ENCODE measurements at places on chromosomes 13 and 19.

- DNase-seq = no peak
These were observed 91.9 kb upstream of the MBNL2 start for GRCh38 chr13:97130190-97130589.

- DNase-seq = no peak
These were observed 527.5 kb downstream of the RFC3 start for GRCh38 chr13:34345258-34345965.

DNA sequence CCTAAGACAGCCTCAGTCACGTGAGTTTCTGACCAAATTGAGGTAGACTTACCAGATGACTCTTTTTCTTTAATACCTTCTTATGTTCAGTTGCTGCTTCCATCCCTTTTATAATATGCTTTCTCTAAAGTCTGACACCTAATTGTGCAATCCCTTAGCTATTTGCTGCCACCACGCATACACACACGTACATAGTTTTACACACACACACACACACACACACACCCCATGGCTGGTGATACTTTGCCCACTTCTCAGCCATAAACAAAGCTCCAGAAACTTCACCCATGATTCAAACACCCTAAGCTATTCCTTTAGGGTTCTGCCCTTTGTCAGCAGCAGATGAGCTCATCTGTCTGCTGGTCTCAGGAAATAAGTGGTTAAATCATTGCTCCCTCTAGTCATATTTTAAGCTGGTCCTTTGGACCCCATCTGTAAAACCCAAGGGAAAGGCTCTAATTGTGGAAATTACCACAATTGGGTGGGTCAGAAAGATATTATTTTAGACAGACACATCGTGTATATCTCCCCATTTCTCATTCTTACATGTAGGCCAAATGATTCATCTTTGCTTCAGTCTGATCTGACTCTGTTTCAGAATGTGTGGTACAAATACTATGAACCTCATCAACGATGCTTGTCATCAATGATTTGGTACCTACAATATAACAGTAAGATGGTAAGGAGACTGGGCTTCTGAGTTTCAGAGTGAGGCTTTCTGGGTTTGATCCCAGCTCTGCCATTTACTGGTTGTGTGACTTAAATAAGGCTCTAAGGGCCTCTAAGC lies 69.2 kb downstream of the NALCN start:
- no peak for DNase-seq

DNA sequence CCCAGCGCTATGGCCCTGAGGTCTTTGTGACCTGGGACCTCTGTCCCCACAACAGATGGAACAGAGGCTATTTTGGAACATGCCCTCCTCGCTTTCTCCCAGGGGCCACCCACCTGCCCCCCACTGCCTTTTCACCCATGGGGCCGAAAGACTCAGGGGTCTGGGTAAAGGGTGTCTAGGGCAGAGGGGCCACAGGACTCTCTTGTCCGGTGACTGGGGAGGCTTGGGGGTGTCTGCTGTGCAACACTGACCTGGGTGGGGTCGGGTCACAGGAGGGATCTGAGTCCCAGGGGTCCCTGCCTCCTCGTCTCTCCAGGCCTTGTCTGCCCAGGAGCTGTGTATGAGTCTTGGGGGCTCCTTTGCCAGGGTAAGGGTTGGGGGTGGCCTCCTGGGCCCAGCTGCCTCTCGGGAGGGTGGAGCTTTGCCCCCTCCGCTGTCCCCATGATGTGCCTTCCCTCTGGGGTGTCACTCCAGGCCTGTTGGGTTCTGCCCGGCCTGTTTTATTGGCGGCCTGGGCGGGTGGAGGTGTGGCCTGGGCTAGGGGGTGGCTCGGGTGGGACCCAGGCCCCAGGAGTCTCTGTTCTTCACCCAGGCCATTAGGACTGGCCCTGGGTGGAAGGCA lies 2.1 kb downstream of the ARID3A start:
- no peak for DNase-seq

DNA sequence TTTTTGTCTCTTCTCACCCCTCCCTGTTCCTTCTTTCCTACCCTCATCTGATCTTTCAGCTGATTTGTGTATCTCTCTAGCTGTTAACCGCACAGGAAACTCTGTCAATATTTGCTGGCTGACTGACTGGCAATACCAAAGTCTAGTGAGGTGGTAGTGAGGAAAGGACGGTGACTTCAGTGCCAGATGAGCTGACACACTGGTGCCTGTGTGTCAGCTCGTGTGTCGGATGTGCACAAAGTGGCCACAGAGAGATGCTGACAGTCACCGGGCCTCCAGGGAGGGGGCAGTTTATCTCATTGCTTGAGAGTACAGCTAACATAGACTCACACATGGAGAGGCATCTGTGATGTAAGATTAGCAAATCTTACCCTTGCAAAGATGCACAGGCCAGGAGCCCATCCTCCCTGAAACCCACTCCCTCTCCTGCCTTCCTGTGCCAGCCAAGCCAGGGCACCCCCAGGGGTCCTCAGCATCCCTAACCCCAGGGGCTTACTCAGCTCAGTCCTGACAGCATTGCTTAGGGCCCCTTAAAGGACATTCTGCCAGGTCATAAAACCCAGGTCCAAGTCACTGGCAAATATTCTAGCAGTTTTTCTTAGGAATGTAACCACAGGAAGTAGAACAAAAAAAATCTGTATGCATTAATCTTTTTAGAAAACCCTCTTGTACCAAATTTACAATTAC lies 80.2 kb downstream of the SHISA2 start:
- DNase-seq = no peak

GRCh38 chr13:45941261-45941660 lies 89.7 kb upstream of the SIAH3 start:
- no peak for DNase-seq

GRCh38 chr13:22703601-22704209 lies 477.1 kb upstream of the SGCG start:
- DNase-seq = no peak

GRCh38 chr19:30336290-30336689 lies 35.9 kb upstream of the ZNF536 start:
- no peak for DNase-seq

GRCh38 chr19:44749994-44750393 lies 1.5 kb downstream of the BCL3 start:
- no peak for DNase-seq

DNA sequence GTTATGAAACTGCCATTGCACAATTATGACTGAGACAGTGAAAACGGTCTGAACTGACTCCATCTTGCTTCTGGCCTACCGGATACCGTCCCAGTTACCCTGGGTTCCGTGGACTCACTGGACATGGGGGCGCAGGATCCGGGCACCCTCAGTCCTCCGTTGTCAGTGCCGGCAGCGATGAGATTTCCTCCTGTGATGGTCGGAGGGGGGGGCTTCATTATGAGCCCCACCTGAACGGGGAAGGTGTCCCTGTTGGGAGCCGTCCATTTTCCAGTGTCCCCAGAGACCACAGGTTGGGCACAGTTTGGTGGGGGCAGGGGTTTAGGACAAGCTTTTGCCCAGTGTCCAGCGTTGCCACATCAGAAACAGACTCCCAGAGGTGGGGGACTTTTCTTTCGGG lies 23.4 kb downstream of the TMEM255B start:
- DNase-seq = no peak

DNA sequence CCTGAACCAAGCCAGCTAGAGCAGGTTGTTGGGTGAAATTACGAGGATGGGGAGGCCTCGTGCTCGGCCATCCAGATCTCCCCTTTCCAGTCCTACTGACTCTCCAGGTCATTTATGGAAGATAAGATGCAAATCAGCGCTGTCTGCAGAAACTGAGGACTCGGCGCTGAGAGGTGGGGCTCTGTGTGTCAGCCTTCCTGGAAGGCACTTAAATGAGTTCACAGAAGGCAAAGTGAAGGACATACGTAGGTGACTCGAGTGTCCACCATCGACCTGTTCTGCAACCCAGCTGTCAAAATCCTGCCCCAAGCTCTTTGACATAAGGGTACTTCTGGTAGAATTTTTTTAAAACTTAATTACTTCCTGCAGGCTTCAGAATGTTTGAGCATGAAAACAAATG lies 86.4 kb downstream of the RAB20 start:
- no peak for DNase-seq

DNA sequence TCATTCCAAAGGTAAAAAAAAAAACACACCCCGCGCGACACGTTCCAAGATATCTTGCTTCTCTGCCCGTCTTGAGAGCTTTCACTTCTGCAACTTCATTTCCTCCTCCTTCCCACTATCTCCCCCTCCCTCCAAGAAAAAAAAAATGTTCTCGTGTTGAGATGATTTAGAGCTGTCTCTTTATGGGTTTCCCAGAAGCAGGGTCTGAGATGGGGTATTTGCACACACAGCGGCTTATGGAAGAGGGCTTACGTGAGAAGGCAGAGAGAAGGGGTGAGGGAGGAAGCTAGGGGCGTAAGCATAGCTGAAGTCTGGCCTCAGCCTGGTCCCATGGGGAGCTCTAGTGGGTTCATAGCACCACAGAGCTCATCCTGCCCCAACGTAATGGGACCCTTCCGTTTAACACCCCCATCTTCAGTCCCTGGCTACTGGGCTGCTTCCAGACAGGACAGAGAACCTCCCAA lies 31.3 kb upstream of the USE1 start:
- no peak for DNase-seq

DNA sequence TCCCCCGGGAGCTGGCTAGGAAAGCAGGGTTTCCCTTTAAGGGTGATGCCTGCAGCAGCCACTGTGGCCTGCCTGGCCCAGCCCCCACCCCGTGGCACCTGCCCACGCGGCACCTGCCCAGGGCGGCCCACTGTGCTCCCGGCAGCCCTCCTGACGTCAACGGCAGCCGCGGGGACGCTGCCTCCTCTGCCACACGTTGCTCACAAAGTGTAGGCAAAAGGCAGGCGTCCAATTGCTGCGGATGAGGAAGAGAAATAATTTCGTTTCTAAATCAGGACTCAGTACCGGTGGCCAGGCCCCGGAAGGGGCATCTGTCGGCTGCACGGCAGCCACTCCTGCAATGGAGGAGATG lies 122.3 kb downstream of the URI1 start:
- DNase-seq = no peak

GRCh38 chr13:74171641-74172040 lies 37.4 kb upstream of the KLF12 start:
- no peak for DNase-seq

- peak; percentile 74 for DNase-seq
These were observed at the start of gene CAMSAP3 for GRCh38 chr19:7595466-7596133. CAMSAP3 (plus strand) TSS chr19:7595863; CDS start chr19:7596003, 140 bp downstream.

- DNase-seq = no peak
These were observed 64.5 kb downstream of the ABCC4 start for GRCh38 chr13:95236774-95237173.

GRCh38 chr13:27621116-27621365 lies 651 bp upstream of the POLR1D start:
- DNase-seq = no peak

DNA sequence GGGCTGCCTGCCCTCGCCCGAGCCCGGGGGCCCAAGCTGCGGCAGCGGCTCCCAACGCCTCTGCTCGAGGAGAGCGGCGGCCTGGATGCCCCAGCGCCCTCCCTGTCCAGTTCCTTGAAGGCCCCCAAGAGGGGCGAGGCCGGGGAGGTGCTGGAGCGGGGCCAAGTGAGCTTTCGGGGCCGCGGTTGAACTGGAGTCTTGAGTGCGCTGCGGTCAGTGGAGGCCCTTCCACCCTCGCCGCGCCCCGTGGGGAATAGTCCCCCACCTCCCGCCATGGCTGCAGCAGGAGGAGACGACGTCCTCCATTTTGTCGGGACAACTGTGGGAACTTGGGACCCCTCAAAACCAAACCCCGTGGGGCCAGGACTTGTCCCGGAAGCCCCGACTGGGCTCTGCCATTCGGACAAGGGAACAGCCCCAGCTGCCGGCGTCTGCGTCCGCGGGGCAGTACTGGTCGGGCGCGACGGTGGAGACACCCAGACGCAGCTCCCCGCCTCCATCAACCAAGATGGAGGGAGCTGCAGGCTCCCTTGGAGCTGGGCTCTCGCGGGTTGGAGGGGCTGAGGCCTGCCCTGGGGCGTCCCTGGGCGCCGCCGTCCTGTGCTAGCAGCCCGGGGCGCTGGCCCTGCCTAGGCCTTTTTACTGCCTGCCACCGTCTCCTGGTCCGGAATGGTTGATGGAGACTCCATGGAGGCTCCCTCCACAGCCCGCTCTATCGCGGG lies 736 bp upstream of the ZMYM5 start:
- DNase-seq = peak; percentile 48

- no peak for DNase-seq
These were observed 50.0 kb upstream of the GPR183 start for GRCh38 chr13:99357131-99357596.

- no peak for DNase-seq
These were observed 16.3 kb downstream of the PBX4 start for GRCh38 chr19:19602136-19602712.

- DNase-seq = no peak
These were observed 10.4 kb downstream of the OLFM4 start for GRCh38 chr13:53038993-53039392.

DNA sequence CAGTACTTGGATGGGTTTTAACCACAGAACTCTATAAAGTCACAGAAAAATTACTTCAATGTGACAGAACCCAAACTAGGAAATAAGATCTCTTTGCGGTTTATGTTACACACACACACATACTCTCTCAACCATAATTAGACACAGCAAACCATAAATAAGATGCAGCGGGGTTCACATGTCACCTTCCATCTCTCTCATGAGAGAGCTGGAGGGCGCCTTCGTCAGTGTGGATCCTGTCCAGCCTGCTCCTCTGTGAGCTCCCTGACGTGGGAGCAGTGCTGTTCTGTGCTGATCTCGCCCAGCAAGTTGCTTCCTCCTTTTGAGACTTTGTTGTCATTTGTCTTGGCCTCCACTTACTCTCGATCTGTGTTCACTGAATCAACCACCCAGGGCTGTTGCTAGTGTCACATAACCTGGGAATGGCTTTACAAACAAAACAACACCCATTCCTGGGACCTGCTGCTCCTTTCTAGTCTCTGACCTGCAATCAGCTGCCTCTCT lies 204.9 kb upstream of the KL start:
- DNase-seq = no peak

GRCh38 chr19:55603115-55603514 lies 2.3 kb upstream of the ZNF865 start:
- DNase-seq = no peak

GRCh38 chr19:31610018-31610417 lies 260.8 kb upstream of the TSHZ3 start:
- DNase-seq = no peak

GRCh38 chr19:48403606-48404005 lies 10.1 kb downstream of the GRIN2D start:
- DNase-seq = no peak

GRCh38 chr13:26616126-26616525 lies 58.6 kb downstream of the WASF3 start:
- DNase-seq = no peak

- DNase-seq = peak; percentile 27
These were observed 4.7 kb upstream of the IRS2 start for GRCh38 chr13:109790942-109791605.

GRCh38 chr13:35489050-35489449 lies 12.6 kb upstream of the MAB21L1 start:
- DNase-seq = no peak
